Coronary artery (tissue), 2 donors: ENCODE measurements at places on chromosomes 7 and 10.

GRCh38 chr7:30671793-30672465, 10.3 kb downstream of the CRHR2 start:
- no peak for DNase-seq

- no peak for DNase-seq
Observed at GRCh38 chr10:118952493-118953295, 76.8 kb upstream of the NANOS1 start.

- DNase-seq = no peak
Observed at GRCh38 chr10:24453404-24453830, 244.5 kb downstream of the KIAA1217 start.

- DNase-seq = no peak
Observed at GRCh38 chr10:61860964-61861758, 40.3 kb upstream of the ARID5B start.

- DNase-seq = no peak
Observed at GRCh38 chr7:97096661-97097060, 20.8 kb upstream of the SDHAF3 start.

- no peak for DNase-seq
Observed at GRCh38 chr10:119313644-119314043, 106.3 kb downstream of the GRK5 start.

DNA sequence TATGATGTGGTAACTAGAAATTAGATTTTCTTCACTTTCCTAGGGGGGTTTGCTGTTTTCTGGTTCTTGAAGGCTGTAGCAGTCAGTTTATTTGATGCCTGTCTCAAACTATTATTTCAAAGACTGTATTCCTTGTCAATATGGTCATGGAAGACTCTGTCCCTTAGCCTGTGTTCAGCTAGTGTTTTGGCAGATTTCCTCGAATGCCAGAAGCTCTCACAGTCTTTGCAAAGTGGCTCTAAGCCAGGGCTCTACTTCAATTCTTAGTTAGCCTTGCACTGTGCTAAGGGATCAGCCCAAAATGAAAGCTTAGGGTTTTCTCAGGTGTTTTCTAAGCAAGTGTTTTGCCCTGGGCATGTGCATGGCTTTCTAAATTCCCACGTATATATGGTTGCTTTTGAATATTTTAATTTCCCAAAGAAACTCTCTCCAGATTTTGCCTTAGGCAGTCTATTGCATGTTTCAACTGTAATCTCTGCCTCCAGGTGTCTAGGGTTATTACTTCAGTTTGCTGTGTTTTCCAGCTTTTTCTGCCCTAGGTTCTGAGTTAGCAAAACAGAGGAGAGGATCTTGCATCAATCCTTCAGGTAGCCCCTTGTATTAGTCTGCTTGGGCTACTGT, 7.2 kb upstream of the C1GALT1 start:
- no peak for DNase-seq

DNA sequence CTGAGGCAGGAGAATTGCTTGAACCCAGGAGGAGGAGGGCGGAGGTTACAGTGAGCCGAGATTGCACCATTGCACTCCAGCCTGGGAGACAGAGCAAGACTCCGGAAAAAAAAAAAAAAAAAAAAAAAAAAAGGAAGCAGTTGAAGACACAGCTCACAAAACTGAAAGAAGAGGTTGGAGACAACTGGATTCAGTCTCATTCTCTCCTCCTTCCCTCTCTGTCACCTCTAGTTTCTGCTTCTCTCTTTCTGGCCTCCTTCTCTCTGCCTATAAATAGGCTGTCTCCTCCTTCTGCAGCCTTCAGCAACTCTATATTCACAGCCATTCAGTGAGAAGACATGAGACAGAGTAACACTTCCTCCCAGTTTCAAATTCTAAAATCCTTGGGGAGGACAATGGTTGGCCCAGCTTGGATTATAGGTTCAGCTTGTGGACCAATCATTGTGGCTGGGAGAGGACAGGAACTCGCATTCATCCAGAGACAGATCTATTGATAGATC, 125.6 kb upstream of the HABP2 start:
- no peak for DNase-seq

GRCh38 chr7:137151041-137151689, 192.4 kb downstream of the PTN start:
- DNase-seq = no peak

GRCh38 chr10:11684717-11685645, 57.2 kb upstream of the ECHDC3 start:
- DNase-seq = no peak

DNA sequence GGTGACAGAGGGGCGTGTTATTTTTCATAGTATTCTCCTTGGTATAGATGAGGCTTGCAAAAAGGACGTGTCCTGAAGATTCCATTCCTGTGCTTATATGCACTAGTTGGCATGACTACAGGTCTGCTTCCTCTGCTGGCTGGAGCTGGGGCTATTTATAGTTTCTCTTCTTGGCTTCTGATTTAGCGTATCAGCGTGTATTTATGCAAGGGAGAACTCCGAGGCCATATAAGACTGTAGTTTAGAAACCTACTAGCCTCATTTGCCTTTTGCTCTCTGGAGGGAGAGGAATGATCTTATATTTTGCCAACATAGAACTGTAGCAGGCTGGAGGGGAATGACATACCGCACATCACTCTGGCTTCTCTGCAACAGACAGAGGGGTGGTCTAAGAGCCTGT, 39.7 kb downstream of the CACNB2 start:
- DNase-seq = no peak

DNA sequence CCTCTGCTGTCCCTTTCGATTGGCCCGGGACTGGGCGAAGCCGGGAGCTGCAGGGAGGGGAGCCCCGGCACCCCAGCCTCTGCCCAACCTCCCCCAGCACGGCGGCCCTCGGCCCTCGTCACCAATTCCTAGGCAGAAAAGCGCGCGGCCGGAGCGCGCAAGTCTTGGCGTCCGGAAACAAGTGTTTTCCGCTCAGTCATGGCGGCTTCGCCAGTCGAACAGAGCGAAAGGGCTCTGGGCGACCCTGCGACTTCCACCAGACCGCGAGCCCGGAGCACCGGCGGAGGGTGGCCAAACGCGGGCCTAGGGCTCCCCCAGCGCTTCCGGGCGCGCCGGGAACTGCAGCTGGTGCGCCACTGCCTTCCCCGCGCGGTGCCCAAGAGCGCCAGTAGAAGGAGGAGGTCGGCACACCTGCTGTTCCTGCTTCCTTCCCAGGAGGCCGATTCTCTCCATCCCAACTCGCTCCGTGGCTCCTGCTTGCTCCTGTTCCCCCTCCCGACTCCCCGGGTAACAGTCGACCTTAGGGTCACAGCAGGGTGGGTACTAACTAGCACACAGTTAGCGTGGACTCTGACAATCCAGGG, 729.9 kb downstream of the ZWINT start:
- no peak for DNase-seq

DNA sequence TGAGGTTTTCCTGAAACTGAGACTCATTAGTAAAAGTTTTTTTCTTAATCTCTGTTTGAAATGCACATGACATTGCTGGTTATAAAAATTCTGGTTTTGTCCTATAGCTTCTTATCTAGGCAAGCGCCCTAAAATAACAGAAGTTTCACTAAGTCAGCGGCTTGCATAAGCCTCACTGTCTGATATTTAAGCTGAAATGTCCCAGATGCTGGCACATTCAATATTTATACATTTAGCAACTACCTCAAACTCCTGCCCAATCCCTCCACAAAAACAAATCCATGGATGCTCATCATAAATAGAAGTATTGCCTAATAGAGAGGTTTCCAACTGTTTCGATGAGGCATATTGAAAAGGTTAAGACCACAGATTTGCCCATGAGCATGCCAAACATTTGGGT, 83.1 kb upstream of the EGR2 start:
- no peak for DNase-seq
